K562 (cell line): ENCODE measurements at places on chromosomes 3 and 15. TPM values are rescaled to one million over a fixed set of nuclear protein-coding genes. Genes with fewer than 3 reads are reported as not detected.
A peak's percentile ranks its signal among the peaks of the same experiment; 100 is the strongest.

GRCh38 chr3:100260081-100260684, 609 bp upstream of the TBC1D23 start:
- peak; percentile 79 for DNase-seq

GRCh38 chr3:114746502-114746901, 400.6 kb downstream of the ZBTB20 start:
- DNase-seq: no peak

DNA sequence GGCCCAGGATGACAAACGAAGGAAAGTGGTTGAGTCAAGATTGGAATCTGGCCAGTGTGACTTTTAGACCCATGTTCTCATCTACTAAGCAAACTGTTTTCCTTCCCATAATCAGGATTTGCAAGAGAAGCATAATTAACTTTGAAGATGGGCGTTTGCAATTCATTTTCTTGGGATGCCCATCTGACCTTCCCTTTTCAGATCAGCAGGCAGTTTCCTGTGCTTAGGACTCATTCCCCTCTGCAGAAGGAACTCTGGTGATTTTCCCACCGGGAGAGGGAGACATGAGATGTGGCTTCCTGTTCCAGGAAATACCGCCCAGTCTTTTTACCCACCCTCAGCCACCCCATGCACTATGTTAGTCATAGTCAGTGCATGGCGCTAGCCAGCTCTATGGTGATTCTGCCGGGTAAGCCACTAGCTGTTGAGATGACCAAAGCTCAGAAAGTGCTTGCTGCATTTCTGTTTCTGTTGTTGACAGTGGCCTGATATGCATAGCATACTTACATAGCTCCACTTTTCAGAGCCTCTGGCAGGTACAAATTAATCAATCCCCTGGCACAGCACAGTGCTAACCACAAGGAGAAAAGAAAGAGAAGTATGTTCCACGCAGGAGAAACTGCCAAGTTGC, 129.4 kb downstream of the VGLL4 start:
- DNase-seq: no peak

GRCh38 chr3:44076221-44076829, 165.4 kb upstream of the TOPAZ1 start:
- DNase-seq: no peak

DNA sequence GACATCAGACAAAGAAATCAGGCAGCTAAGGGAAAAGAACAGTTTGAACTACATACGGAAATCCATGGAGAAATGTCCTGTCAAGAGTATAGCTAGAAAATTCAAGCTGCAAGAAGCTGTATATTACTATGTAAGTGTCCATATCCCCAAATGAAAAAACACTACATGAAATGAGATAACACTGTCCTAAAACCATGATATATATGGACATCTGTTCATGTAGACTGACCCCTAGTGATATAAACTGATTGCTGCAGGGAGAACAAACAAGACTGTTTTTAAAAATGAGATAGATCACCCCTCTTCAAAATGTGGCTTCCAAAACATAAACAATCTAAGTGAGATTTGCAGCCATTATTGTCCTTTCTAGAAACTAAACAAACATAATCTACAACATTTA, 985.6 kb downstream of the EPHA3 start:
- no peak for DNase-seq

DNA sequence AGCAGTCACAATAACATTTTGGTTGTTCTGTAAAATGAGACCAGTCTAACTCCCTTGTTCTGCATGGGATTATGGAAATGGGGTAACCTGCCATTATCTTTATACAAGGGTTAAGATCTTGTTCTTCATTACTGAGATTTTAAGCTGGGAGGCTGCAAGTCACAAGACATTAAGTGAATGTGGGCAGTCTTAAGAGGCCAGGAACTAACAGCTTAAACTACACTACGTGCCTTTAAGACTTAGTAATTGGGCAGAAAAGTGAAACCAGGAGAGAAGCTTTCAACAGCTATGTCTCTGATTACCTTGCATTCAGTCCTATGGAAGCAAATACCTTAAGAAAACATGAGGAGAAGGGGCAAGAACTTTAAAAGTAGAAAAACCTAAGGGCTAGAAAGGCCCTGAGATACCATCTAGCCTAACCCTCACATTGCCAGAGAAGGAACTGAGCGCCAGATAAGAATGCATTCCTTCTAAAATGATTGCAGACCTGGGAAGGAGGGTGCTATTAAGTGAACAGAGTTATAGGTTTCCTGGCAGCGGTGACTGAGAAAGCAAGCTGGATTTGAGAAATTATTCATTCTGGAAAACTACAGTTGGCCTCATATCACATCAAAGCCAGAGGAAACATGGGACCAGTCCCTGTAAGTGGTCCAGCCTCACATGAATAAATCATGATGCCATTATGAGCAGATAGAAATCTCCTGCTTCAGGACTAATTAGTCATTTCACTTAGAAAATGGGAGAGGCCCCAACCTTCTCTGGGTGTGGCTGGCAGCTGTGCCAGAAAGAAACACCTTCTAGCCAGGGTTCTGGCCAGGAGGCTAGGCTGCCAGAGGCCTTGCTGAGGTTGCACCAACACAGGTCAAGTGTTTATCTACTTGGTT, 32.9 kb downstream of the DAPK2 start:
- peak; percentile 25 for DNase-seq

DNA sequence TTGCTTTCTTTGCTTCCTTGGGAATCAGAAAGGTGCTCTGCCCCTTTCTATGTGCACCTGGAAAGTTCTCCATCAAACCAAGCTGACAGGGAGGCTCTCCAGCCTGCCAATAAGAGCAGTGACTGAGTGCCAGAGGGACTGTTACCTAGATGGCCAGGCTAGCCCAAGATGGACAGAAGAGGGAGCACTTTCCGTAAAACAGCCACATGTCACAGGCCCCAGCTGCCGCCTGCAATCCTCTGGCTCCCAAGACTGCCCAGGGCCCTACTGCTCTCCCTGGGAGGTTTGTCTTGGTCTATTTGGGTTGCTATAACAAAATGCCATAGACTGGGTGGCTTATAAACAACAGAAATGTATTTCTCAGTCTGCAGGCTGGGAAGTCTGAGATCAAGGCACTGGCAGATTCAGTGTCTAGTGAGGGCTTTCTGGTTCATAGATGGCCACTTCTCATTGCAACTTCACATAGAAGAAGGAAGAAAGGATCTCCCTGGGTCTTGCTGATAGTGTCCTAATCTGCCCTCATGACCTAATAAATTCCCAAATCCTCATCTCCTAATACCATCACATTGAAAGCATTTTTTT, 72.3 kb downstream of the TAMM41 start:
- peak; percentile 75 for DNase-seq

GRCh38 chr3:55617385-55617784, 130.3 kb upstream of the WNT5A start:
- DNase-seq: no peak

GRCh38 chr15:89075101-89075640, 13.1 kb upstream of the ABHD2 start:
- DNase-seq: no peak

GRCh38 chr3:157071744-157072525, 88.0 kb downstream of the CCNL1 start:
- DNase-seq: no peak

- DNase-seq: peak; percentile 22
Measured at GRCh38 chr3:99686955-99687612, 48.7 kb downstream of the COL8A1 start.

DNA sequence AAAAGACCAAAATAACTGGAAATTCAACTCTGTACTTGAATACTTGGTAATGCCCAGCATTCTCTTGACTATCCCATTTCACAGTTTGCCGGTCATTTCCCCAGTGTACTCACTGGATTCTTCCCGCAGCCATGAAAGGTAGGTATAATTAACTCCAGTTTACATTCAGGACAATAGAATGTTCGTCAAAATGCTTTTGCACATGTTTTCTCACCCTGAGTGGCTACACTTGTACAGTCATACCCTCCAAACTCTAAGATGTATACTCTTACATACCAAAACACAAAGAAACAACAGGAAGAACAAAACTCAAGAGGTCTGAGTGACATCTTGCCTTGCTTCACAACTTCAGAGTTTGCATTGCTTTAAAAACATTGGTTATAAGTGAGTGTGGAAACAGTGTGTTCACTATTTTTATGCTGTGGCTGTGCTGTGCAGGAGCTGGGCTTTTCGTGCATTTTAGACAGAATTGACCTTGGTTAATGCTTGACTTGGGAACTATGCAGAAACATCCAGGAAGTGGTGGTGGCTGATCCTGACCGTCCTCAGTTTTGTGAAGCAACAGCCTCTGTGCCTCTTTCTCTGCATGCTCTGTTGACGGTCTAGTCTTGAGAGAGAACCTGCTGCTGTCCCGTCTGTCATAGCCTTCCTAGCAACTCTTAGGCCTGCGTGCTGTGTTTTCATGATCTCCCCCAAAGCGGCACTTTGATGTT, 90.5 kb downstream of the IGF1R start:
- DNase-seq: no peak

GRCh38 chr3:757711-758110, 335.1 kb upstream of the CNTN6 start:
- DNase-seq: no peak

- DNase-seq: no peak
Measured at GRCh38 chr15:52329987-52330386, 34.4 kb upstream of the MYO5C start.

DNA sequence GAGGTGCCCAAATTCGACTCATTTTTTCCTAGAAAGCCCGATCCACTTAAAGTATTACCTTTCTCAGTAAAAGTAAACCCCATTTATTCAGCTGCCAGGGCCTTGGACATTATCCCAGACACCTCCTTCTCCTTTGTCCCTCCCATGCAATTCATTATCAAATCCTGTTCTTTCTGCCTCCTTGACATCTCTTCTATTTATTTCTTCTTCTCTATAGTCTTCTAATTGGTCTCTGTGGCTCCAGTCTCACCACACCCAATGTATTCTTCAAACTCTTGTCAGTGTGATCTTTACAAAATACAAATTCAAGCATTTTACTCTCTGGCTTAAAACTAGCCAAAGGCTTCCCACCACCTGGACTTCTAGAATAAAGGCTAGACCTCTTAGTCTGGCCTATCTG, 120.3 kb downstream of the IL20RB start:
- no peak for DNase-seq

DNA sequence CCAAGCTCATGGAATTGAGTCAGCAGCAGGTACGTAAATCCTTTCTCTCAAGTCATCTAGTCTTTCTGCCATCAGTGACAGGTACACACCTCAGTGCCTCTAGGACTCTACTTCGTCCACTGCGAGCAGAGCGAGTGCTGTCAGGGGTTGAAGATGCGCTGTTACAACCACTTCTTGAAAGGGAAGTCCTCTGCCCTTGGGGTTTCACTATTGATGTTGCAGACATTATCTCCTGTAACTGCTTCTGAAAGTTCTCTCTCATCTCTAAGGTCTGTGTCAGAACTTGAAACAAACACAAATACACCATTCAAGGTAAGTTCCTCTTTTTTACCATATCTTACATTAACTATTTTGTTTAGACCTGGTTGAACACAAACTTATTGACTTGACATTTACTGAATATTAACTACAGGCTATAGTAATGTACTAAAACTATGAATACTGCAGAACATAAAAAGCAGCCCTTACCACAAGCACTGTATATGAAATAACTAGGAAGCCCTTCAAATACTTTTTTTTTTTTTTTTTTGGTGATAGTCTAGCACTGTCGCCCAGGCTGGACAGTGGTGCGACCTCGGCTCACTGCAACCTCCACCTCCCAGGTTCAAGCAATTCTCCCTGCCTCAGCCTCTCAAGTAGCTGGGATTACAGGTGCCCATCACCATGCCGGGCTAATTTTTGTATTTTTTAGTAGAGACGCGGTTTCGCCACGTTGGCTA, 41.5 kb downstream of the TOPBP1 start:
- DNase-seq: no peak

DNA sequence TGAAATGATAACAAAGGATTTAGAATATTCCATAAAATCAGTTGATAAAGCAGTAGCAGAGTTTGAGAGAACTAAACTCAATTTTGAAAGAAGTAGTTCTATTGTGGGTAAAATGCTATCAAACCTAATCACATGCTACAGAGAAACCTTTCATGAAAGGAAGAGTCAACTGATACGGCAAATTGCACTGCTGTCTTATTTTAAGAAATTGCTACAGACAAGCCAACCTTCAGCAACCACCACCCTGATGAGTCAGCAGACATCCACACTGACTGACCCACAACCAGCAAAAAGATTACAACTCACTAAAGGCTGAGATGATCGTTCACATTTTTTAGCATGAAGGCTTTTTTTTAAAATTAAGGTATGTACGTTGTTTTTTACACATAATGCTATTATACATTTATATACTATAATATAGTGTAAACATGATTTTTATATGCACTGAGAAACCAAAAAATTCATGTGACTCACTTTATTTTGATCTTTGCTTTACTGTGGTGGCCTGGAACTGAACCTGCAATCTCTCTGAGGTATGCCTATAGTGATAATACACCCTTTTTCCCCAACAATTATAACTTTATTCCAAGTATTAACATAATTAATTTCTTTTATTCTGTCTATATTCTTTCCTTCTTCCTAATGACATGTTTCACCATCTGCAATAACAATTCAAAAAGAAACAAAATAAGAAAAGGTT, 109.9 kb downstream of the TBC1D5 start:
- DNase-seq: peak; percentile 19

- DNase-seq: no peak
Measured at GRCh38 chr3:43709022-43709421, 18.3 kb downstream of the ABHD5 start.

- no peak for DNase-seq
Measured at GRCh38 chr3:9512456-9513045, 41.1 kb downstream of the LHFPL4 start.

DNA sequence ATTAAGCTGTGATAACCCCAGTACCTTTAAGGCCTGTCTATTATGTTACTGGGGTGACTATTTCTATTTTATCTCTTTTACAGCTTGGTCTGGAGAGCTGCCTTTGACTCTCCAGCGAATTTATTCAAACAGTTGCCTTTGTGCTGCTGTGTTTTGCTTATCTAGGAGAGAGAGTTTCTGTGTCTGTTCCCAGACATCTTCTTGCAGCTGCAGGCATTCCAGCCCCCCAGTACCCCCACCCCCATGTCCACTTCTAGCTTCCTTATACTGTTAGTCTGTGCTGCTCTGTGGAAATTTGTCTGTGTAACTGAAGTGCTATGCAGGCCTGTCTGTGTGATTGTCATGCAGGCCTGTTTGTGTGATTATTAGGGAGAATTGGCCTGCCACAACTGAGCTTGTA, 713.7 kb upstream of the SEMA6D start:
- DNase-seq: no peak

The SEC22A gene
- 7.9 and 13.5 TPM in 2 replicates for total RNA-seq

The NDN gene
- 3.1 and 3.8 TPM in 2 replicates for total RNA-seq

The ISG20 gene
- 1.9 TPM in 2 replicates for total RNA-seq

The ROPN1 gene
- not detected in 2 replicates for total RNA-seq

The SH3BP5 gene
- 13.9 and 18.6 TPM in 2 replicates for total RNA-seq

The HYAL1 gene
- 8.3 and 8.4 TPM in 2 replicates for total RNA-seq

The LCTL gene
- total RNA-seq: not detected in 2 replicates
